ENCODE measurements at places on chromosomes 4 and X.

DNA sequence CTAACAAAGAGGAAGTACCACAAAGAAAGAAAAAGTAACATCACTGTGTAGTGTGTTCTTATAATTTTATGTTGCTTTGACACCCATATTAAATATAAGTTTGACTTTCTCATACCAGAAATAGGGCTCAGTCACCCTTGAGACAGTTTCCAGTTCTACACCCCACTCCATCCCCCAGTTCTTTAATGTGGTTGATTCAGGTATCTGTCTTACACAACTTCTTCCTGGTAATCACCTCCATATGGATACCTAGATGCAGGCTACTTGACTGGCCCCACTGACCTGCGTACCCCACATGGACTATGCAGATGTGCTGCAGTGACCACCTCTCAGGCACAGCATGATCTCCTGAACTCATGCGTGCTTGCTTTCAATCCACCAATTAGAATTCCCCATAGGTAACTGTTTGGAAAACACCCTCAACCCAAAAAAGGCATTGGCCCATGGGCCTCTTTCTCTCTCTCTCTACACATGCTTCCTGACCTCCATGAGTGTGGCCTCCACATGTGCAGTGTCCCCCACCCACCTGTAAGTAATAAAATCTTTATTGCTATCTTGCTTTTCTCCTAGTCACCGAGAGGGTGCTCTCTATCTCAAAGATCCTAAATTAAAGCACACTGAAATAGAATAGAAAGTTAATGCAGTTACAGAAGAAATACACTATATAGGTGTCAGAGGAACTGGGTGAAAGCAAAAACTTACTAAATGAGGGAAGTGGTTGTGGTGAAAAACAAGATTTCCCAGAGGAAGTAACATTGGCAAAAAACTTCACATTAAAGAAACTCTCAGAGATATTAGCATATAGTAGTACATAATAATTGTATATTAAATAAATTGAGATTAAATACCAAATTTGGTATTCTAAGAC lies 98.4 kb downstream of the ZAR1 start:
- no peak for DNase-seq

GRCh38 chr4:7285244-7286094 lies 93.1 kb downstream of the SORCS2 start:
- DNase-seq: no peak

- DNase-seq: no peak
Observed at GRCh38 chr4:664713-665231, 9.3 kb downstream of the ATP5ME start.

GRCh38 chrX:149073479-149073878 lies 431.6 kb downstream of the IDS start:
- no peak for DNase-seq

- DNase-seq: no peak
Observed at GRCh38 chr4:70437197-70437596, 34.8 kb upstream of the MUC7 start.

- DNase-seq: no peak
Observed at GRCh38 chrX:45138525-45138924, 62.2 kb downstream of the DIPK2B start.

GRCh38 chr4:178712486-178712885 lies 1270.2 kb upstream of the AGA start:
- no peak for DNase-seq

DNA sequence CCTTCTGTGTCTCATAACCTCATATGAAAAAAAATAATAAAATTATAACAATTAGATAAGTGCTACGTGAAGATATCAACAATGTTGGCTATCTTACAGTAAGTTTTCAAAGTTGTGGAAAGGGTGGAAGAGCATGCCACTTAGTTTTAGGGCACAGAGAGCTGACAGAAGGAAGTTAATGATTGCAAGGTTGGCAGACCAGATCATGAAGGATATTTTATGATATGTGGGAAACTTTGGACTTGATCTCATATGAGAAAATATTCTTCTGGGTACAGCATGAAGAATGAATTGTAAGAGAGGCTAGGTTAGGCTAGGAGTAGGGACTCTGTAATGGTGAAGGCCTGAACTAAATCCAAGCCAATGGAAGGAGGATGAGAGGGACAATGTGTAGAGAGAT lies 34.5 kb downstream of the MGAT4D start:
- no peak for DNase-seq

DNA sequence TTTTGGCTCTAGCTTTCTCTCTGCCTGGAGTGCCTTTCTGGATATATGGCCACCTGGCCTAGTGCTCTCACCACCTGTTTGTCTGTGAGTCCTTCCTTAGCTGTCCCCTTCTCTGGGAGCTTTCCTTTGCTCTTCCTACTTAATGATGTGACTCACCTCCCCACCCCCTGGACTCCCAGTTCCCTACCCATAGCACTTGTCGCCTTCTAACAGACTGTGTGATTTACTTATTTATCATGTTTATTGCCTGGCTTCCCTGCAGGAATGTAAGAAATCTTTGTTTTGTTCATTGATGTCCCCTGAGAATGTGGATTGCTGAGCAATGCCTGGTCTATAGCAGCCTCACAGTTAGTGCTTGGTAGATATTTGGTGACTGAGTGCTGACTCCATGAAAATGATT lies 18.9 kb downstream of the ADD1 start:
- no peak for DNase-seq

- peak; percentile 50 for DNase-seq
Observed at GRCh38 chr4:1171311-1172227, 814 bp downstream of the SPON2 start.

GRCh38 chr4:80172203-80172602 lies 25.1 kb upstream of the PRDM8 start:
- DNase-seq: no peak

DNA sequence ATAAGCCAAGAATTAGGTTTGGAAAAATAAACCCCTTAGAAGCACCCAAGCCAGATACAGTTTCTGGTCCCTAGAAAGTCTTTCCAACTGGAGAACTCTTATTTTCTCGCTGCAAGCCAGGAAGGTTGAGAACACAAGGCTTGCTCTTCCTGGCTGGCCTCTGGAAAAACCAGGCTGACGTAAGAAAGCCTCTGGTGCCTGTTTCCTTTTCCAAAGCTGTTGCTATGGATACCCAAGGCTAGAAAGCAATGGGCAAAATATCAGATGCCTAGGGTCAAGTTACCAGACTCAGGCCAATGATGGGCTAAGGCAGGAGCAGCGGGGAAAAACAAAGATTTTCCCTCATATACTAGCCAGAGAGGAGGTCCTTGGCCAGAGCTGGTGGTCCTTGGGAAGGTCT lies 281.6 kb downstream of the KLHL13 start:
- DNase-seq: no peak

DNA sequence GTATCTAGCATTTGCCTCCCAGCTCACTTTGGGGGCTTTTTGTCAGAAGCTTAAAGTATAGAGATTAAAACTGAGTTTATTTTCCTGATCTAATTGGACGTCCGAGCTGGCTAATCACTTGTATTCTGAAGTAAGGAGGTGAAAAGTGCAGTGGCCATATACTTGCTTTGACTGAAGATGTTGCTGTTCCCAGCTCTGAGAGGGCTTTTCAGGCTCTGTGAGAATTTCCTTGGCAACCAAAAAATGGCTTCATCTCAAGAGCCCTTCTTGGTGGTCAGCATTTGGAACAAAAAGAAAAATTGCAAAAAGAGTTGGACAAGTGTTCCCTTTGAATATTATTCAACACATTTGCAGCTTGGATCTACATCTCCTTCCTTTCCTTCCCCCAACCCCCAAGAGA lies 67.0 kb downstream of the SLC4A4 start:
- DNase-seq: no peak

GRCh38 chrX:40177117-40177430 lies 79.3 kb upstream of the BCOR start:
- DNase-seq: no peak

DNA sequence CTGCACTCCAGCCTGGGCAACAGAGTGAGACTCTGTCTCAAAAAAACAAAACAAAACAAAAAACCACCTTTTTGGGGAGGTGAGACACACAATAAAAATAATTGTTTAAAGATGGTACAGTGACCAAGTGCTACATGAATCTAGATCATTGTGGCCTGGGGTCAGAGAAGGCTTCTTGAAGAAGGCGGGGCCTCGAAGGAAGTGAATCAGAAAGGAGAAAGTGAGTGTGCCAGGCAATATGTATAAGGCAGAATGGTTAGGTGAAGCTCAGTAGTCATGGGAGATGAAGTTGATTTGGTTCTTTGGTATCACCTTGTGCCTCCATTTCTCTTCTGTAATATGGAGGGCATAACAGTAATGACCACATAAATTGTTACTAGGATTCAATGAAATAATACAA lies 58.9 kb downstream of the DOCK11 start:
- no peak for DNase-seq

DNA sequence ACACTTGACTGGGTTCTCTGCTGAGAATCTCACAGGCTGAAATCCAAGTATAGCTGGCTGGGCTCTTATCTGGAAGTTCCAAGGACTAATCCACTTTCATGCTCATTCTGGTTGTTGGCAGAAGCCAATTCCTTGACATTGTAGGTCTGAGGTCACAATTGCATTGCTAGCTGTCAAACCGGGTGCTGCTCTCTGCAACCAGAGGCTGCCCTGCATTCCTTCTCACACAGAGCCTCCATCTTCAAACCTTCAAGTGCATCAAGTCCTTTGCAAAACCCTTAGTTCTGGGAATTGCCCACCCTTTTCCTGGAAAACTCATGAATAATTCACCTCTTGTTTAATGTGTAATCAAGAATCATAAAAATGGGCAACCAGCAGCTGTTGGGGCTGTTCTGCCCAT lies 404.2 kb downstream of the KCNIP4 start:
- no peak for DNase-seq

GRCh38 chrX:97882306-97882705 lies 998.6 kb downstream of the RPA4 start:
- no peak for DNase-seq

- DNase-seq: no peak
Observed at GRCh38 chr4:150164956-150165629, 86.8 kb downstream of the DCLK2 start.

DNA sequence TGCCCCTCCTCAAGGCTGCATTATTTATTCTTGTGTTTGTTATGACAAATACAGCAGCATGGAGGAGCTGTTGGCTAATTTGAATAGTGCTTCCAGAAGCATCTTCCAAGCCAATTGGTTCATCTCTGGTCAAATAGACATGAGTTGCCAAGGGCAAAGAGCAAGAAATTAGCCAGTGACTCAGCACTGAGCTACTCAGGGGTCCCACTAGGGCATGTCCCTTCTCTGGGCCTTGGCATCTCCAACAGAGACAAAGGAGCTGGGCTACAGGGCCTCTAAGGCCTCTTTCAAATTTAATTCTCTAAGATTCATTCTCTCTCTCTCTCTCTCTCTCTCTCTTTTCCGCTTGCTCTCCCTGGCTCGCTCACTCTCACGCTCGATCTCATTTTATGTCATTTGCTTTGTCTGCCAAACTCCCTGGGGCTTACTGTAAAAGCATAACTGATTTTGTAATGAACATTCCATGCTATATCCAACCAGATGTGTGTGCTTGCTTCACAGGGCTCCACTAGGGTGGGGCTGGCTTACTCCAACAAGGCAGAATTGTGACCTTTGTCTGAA lies 86.7 kb upstream of the MAGEA4 start:
- DNase-seq: no peak

- DNase-seq: no peak
Observed at GRCh38 chr4:60683357-60683756, 516.8 kb upstream of the ADGRL3 start.

- DNase-seq: no peak
Observed at GRCh38 chr4:84497504-84498202, 1.4 kb downstream of the NKX6-1 start.

DNA sequence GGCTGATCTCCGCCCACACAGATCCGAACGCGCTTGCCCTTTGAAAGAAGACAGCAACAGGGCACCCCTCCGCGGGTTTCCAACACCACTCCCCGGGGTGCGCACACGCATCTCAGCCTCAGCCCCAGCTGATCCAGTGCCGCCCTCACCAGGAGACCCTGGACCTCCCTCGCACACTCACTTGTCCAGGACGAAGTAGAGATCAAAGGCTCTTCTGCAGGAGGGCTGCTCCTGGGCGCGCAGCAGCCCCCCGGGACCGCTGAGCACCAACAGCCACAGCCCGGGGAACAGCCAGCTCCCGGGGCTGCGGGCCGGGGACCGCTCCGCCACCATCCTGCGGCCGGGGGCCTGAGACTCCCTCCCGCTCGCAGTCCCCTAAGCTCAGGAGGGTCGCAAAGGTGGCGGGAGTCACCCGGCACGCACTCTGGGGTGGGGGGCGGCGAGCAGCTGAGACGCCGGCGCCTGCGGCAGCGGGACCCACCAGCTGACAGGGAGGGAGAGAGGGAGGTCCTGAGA lies 743 bp downstream of the ANTXR2 start:
- peak; percentile 55 for DNase-seq

All from transverse colon (tissue), 4 donors.